Activated CD4-positive, CD25-positive, alpha-beta regulatory T cell treated with anti-CD3 and anti-CD28 coated beads, Interleukin-2, amount 50 U/mL, for 16 hours (primary cell): ENCODE measurements at places on chromosomes 4 and X.

GRCh38 chr4:78174891-78175290, 117.8 kb downstream of the FRAS1 start:
- DNase-seq: no peak

GRCh38 chr4:69858690-69859089, 1.3 kb downstream of the SULT1E1 start:
- DNase-seq: no peak

GRCh38 chr4:32858971-32859370, 2138.8 kb downstream of the PCDH7 start:
- no peak for DNase-seq

DNA sequence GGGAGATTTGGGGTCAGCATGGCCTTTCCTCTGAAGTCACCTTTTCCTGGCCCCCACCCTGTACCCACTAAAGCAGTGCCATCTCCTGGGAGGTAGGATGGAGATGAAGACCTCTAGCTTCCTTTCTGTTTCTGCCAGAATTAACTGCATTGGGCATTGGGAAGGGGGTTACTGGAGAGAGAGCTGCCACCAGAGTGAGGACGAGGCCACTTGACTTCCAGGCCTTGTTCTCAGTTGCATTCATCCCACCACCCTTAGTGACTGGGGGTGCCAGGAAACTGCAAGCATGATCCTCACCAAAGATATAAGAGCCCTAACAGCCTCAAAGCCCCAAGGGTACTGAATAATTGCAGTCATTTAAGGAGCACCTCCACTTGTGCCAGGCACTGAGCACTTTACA, 15.8 kb downstream of the SASH3 start:
- no peak for DNase-seq

GRCh38 chr4:173537613-173538147, 7.7 kb upstream of the HAND2 start:
- no peak for DNase-seq

DNA sequence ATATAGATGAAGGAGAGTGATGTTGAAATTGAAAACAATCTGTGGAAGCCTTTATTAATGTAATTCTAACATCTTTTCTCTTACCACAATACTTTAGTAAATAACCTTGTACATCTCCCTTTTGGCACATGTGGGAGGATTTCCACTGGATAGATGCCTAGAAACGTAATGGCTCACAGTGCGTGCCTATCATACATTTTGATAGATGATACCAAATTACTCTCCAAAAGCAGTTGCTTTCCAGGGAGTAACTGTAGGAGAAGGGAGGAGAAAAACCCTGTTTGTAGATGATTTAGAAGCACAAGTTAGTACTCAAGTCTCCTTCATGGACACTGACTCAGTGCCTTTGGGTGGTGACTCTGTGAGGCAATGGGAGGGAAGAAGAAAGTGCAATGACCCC, 476.3 kb downstream of the CCSER1 start:
- DNase-seq: no peak

DNA sequence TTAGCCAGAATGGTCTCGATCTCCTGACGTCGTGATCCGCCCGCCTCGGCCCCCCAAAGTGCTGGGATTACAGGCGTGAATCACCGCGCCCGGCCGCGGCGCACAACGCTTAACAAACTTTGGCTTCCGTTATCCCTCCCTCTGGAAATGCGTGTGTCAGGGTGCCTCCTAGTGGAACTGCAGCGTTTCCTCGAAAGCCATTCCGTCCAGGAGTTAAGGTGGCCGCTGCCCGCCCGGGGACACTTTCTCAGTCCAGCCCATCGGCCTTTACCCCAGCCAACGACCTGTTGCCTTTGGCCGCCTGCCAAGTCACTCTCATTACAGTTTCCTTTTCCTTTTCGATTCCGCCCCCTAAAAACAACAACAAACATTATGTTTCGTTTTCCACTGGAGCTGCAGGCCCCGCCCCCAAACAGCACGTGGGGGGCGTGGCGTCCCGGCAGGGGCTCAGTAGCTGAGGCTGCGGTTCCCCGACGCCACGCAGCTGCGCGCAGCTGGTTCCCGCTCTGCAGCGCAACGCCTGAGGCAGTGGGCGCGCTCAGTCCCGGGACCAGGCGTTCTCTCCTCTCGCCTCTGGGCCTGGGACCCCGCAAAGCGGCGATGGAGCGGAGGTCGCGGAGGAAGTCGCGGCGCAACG, at the start of gene HERC5:
HERC5 (plus strand) TSS at position 450 of the 637 bp plus-strand sequence; CDS start at position 601, 151 bp downstream.
- peak; percentile 78 for DNase-seq
